ENCODE measurements at places on chromosomes 6 and 20.

GRCh38 chr6:135481783-135482369 lies 15.7 kb downstream of the AHI1 start:
- no peak overlapping the region for H3K4me3 ChIP-seq
- H3K36me3 ChIP-seq = no peaks in the 10 kb centered on the region
- DNase-seq = no peak
- H3K27me3 ChIP-seq = no peaks in the 10 kb centered on the region

- H3K4me3 ChIP-seq = no peak overlapping the region
- H3K4me1 ChIP-seq = no peaks in the 10 kb centered on the region
- DNase-seq = no peak
- no peak overlapping the region for H3K27ac ChIP-seq
Observed at GRCh38 chr6:166477647-166478365, 95.1 kb upstream of the MPC1 start.

- no peak overlapping the region for H3K27ac ChIP-seq
- no peak for DNase-seq
- H3K27me3 ChIP-seq = peaks cover 55% of the 10 kb centered on the region
- no peak overlapping the region for H3K4me3 ChIP-seq
- H3K4me1 ChIP-seq = peaks cover 37% of the 10 kb centered on the region
- no peaks in the 10 kb centered on the region for H3K36me3 ChIP-seq
Observed at GRCh38 chr20:25081065-25081729, 744 bp downstream of the VSX1 start.

GRCh38 chr6:149236589-149236988 lies 80.9 kb upstream of the TAB2 start:
- H3K27ac ChIP-seq = no peak overlapping the region
- H3K27me3 ChIP-seq = no peaks in the 10 kb centered on the region
- no peak for DNase-seq
- H3K4me3 ChIP-seq = no peak overlapping the region
- no peaks in the 10 kb centered on the region for H3K36me3 ChIP-seq

- no peak for DNase-seq
- H3K4me3 ChIP-seq = no peak overlapping the region
- H3K36me3 ChIP-seq = no peaks in the 10 kb centered on the region
- H3K27me3 ChIP-seq = no peaks in the 10 kb centered on the region
Observed at GRCh38 chr6:10956776-10957175, 69.9 kb downstream of the SYCP2L start.

DNA sequence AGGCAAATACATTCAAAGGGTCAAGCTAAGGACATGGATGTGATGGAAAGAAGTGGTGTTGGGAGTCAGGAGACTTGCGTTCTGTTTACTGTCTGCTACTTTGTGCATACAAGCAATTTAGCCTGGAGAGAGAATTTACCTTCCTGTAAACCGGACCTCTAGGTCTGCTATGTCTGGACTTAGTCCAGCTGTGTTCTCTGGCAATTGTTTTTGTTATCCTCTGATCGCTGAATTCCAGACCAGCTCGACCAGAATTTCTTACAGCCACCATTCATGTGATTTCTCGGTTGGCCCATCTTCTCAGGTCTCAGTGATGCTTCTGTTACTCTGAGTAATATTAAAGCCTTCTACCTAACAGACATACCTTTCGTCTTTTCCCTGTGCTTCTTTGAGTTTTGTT lies 75.2 kb downstream of the LRRC1 start:
- H3K27me3 ChIP-seq = no peaks in the 10 kb centered on the region
- H3K27ac ChIP-seq = no peak overlapping the region
- no peaks in the 10 kb centered on the region for H3K36me3 ChIP-seq
- DNase-seq = no peak
- no peaks in the 10 kb centered on the region for H3K4me1 ChIP-seq

DNA sequence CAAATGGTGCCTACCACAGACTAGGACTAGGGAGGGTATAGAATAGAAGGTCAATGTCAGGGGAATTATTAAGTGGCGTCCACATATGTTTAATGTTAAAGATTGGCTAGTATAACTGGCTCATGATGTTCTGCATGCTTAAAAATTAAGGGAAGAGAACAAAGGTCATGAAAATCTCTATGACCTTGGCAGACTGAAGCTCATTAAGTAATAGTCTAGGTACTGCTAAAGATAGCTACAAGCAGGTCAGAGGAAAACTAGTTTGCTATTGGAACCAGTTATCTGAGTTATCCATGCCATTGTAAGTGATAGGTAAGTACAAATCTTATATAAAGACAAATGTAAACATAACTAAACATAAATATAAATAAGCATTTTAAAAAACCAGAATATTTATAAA lies 32.9 kb upstream of the PRSS35 start:
- no peaks in the 10 kb centered on the region for H3K36me3 ChIP-seq
- no peak for DNase-seq
- H3K4me3 ChIP-seq = no peak overlapping the region
- no peaks in the 10 kb centered on the region for H3K4me1 ChIP-seq
- no peaks in the 10 kb centered on the region for H3K27me3 ChIP-seq
- H3K27ac ChIP-seq = no peak overlapping the region

DNA sequence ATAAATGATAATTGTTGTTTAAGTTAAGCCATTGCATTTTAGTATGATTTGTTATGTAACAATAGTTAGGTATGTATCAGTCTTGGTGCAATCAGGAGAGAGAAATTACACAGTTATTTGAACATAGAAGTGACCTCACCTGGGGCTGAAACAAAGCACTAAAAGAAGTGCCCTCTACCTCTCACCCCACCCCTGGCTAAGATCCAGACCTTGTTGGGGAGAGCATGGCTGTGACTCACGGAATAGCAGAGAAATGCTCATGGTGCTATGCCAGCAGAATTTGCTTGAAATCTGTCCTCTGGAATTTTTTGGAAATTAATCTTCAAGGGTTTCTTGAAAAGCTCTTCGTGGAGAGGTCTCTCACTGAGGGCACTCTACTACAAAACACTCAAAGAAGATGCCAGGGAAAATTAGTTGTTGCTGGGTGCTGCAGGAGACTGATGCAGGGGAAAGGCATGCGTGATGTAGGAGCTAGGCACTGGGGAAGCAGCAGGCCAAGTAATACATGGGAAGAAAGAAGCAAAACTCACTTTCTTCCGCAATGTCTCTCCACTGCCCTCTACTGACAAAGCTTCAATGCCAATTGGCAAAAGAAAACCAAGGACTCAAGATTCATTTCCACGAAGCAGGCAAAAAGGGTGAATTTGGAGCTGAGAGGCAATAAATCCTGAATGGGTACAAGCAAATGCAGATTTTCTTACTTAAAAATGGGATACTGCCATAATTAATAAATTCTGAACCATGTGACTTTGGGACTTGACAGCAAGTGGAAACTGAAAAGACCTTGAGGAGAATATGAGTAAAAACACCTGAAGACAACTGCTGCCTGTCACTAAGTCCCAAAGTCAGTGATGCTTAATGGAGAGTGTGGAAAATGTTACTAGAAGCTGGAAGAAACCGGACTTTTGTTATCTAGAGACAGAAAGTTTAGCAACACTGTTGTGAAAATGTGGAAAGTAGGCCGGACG lies 136.3 kb upstream of the ZNF184 start:
- H3K27ac ChIP-seq = no peak overlapping the region
- no peak for DNase-seq
- H3K27me3 ChIP-seq = peaks cover 6% of the 10 kb centered on the region
- H3K4me3 ChIP-seq = no peak overlapping the region
- H3K36me3 ChIP-seq = no peaks in the 10 kb centered on the region

DNA sequence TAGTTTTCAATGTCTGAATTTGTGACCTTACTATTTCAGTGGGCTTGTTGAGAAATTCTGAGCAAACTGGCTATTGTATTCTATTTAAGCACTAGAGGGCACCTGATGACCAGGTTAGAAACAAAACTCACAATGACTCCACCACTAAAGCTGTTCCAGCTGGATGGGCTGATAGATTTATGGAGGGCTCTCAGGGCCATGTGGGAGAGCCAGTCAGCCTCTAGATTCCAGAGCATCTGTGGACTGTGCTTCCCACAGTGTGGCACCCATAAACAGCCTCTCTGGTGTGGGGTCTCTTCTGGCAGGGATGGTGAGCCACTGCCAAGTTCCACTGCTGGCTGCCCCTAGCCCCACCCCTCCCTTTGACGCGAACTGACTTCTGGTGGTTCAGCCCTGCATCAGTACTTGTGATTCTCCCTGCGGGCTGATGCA lies 29.2 kb downstream of the C6orf58 start:
- no peak overlapping the region for H3K4me3 ChIP-seq
- no peaks in the 10 kb centered on the region for H3K27me3 ChIP-seq
- H3K27ac ChIP-seq = no peak overlapping the region
- no peaks in the 10 kb centered on the region for H3K36me3 ChIP-seq
- DNase-seq = no peak
- no peaks in the 10 kb centered on the region for H3K4me1 ChIP-seq

DNA sequence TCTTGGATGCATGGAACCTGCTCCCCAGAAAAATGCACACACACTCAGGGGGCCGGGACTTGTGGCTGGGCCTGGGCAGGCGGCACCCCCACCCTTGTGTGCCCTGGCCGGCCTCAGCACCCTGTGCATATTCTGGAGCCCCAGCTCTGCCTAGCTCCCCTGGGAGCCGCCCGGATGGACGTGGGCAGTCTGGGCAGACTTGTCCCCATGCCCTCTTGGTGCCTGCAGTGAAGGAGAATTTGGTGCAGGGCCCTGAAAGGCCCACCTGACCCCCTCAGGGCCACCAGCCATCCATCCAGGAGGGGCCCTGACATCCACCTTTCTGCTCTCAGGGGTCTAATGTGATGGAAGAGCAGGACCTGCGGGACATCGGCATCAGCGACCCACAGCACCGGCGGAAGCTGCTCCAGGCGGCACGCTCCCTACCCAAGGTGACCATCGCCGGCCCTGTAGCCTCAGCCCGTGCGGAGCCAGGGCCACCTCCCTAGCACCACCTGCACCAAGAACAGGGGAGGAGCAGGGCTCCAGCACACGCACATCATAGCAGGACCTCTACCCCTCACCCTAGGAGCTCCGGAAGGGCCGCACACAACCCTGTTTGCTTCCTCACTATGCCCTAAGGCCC lies 62.8 kb downstream of the TCP11 start:
- H3K4me3 ChIP-seq = no peak overlapping the region
- no peak overlapping the region for H3K27ac ChIP-seq
- H3K36me3 ChIP-seq = peaks cover 34% of the 10 kb centered on the region
- H3K4me1 ChIP-seq = no peaks in the 10 kb centered on the region
